ENCODE measurements at places on chromosomes 3 and 15.

- DNase-seq: peak; percentile 86
Observed at GRCh38 chr3:156762631-156763185, 63.4 kb upstream of the LEKR1 start.

DNA sequence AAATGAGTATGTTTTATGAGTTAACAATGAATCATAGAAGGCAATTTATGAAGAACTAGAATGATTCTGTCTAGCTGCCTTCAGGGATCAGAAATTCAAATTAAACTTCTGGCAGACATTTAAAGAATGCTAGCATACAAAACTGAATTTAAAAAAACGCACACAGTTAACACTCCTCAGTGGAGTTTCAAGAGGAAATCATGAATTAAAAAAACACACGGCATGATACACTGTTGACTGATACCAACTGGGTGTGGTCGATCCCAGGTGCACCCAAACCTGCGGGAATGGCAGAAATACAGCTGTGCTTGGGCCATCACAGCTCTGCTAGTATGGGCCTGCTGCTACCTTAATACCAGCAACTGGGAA is 526.0 kb downstream of the FOXP1 start:
- DNase-seq: no peak

DNA sequence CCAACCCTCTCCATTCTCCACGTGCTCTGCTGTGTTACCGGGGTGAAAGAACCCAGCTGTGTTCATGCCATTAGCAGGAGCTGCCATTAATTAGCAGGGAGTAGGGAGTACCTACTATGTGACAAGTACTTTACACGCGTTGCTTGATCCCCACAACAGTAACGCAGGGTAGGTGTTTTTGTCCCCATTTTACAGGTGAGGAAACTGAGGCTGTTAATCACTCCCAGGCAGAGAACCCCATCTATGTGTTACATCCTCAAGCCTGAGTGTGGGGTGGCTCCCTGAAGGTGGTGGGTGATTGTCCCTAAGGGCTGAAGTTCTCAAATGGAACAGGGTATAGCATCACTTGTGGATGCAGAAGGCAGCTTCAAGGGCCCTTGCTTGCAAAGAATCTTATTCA is 22.8 kb downstream of the MELTF start:
- no peak for DNase-seq

- DNase-seq: no peak
Observed at GRCh38 chr3:77931255-77932009, 891.5 kb downstream of the ROBO2 start.

GRCh38 chr3:197151580-197151979 is 122.0 kb upstream of the MELTF start:
- peak; percentile 62 for DNase-seq

DNA sequence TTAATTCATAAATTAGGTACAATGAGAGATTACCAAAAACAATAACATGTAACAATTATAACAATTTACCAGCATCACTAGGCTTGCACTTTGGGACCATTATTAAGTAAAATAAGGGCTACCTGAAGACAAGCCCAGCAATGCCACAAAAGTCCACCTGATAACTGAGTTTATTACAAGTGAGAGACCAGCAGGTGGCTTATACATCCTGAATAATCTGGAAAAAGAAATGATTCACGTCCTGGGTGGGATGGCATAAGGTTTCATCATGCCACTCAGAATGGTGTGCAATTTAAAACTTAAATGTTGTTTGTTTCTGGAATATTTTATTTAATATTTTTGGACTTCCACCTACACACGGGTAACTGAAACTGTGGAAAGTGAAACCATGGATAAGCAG is 1287.1 kb upstream of the GBE1 start:
- DNase-seq: no peak
